ENCODE measurements at places on chromosomes 5 and 9.
A peak's percentile ranks its signal among the peaks of the same experiment; 100 is the strongest.

DNA sequence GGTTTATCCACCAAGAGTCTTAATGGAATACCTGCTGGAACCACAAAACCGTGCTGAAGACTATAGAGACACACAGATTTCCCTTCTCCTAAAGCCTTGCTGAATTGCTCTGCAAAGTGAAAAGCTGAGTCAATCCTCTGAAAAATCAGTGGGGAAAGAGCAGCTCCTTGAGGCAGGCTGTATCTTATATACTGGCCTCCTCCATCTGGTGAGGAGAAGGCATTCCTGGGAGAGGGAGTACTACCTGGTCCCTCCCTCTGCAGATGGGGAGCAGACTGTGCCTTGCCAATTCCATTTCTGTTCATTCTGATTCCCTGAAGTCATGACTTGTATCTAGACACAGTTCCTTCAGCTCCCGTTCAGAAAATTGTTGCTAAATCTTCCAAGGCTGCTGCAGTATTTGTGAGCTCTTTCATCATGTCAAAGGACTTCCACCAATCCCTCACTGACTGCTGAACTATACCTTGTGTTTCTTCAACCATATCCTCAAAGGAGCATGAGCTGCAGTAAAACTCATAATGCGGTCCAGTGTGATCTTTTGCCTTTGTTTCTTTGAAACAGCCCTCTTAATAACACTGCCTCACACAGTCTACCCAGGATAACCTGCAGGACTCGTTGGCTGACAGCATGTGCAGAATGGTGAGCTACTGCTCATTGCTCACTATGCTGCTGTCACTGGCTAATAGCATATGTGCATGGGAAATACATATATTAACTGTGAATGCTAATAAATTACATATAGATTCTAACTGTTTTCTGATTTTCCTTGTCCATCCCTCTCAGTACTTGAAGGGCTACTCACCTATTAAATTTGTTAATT is 84.5 kb downstream of the FOXD1 start:
- no peak overlapping the region for H3K27ac ChIP-seq
- no peak overlapping the region for H3K4me3 ChIP-seq
- H3K4me1 ChIP-seq = no peaks in the 10 kb centered on the region
- H3K36me3 ChIP-seq = no peaks in the 10 kb centered on the region
- no peak for DNase-seq
- H3K27me3 ChIP-seq = no peaks in the 10 kb centered on the region

DNA sequence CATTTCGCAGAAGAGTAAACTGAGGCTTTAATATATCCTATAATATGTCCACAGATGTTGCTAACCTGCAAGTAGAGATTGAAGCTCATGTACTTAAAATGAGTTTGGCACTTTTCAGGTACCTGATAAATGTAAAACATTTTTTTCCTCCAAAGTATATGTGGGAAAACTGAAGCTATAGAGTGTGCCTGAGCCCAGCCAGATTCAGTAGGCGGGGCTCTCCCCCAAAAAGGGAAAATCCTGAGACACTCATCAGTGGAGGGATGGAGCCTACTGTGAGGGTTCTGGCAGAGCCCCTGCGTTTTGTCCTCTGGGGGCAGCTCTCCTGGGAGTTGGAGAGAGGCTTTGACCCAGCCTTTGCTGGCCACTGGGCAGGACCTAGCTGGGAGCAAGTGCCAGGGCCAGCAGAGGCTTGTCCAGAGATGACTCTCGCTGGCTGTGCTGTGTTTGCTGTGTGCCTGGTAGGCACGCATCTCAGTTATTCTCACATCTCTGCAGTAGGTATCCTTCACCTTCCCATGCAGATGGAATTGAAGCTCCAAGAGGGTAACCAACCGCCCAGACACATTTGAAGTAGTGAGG is 81.1 kb upstream of the SPRY4 start:
- H3K4me3 ChIP-seq = no peak overlapping the region
- H3K4me1 ChIP-seq = no peaks in the 10 kb centered on the region
- H3K27ac ChIP-seq = no peak overlapping the region
- no peaks in the 10 kb centered on the region for H3K36me3 ChIP-seq

DNA sequence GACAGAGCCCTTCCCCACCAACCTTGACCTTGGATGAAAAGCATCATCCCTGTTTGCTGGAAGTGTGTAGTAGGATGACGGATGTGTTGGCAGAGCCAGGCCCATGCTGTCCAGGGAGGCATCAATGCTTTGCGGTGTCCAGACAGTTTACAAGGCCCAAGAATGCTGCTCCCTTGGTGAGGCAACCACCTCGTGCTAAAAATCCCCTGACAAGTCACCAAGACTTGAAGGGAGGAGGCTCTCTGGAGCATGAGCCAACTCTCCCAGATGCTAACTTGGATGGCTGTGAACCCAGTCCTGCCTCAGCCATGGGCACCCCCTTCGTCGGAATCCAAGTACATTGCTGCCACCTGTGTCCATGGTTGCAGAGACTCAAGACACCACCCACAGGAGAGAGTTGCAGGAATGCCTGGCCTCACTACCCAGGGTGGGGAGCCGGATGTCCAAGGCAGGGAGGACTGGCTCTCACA is 9.5 kb upstream of the NKD2 start:
- no peak overlapping the region for H3K27ac ChIP-seq
- no peaks in the 10 kb centered on the region for H3K36me3 ChIP-seq
- H3K27me3 ChIP-seq = no peaks in the 10 kb centered on the region
- H3K4me3 ChIP-seq = no peak overlapping the region

DNA sequence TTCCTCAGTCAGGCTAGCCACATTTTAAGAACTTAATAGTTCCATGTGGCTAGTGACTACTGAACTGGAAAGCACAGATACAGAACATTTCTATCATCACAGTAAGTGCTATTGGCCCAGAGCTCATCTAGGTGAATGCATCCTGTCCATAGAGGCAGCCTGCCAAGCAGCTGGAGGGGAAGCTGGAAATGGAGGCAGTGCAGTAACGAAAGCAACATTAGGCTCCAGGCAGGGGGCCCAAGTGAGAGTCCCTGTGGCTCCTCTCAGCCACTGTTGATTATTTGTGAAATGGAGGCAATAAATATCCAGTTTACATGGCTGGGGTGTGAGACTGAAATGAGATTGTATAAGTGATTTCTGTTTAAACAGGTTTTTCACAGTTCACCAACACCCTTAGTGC is 227.2 kb upstream of the KLF9 start:
- H3K4me3 ChIP-seq = no peak overlapping the region
- H3K27me3 ChIP-seq = no peaks in the 10 kb centered on the region
- no peak overlapping the region for H3K27ac ChIP-seq
- H3K4me1 ChIP-seq = no peaks in the 10 kb centered on the region

DNA sequence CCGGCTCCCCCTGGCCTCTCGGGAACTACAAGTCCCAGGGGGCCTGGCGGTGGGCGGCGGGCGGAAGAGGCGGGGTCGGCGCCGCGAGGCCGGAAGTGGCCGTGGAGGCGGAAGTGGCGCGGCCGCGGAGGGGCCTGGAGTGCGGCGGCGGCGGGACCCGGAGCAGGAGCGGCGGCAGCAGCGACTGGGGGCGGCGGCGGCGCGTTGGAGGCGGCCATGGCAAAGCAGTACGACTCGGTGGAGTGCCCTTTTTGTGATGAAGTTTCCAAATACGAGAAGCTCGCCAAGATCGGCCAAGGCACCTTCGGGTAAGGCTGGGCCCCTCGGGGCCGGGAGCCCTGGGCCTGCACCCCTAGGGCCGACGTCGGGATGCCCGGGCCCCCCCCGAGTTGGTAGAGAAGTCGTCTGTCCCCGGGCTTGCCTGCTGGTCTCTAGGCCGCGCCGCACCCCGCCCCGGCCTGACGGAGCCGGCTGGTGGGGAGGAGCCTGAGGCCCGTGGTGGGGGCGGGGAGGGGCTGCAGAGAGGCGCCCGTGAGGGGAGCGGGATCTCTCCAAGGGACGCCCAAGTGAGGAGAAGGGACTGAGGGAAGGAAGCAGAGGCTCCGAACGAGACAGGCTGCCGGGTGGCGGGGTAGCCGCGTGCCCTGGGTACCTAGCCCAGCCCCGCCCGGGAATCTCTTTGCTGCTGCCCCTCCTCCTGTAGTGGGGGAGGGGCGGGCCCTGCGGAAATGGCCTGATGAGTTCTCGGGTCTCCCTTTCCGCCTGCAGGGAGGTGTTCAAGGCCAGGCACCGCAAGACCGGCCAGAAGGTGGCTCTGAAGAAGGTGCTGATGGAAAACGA is at the start of gene CDK9:
Gene CDK9 (plus strand): TSS at position 102 of the 840 bp plus-strand sequence. CDS start 115 bp downstream, at position 217.
- no peaks in the 10 kb centered on the region for H3K27me3 ChIP-seq
- peak; percentile 92 for DNase-seq
- peak within 1 kb of the TSS; percentile 88 for H3K27ac ChIP-seq
- peaks cover 38% of the 10 kb centered on the region for H3K4me1 ChIP-seq
- H3K4me3 ChIP-seq = peak within 1 kb of the TSS; percentile 98
- peaks cover 54% of the 10 kb centered on the region for H3K36me3 ChIP-seq

All from DND-41 (cell line).